HepG2 (cell line): ENCODE measurements at places on chromosomes 16 and 17. TPM values are rescaled to one million over a fixed set of nuclear protein-coding genes. Genes with fewer than 3 reads are reported as not detected.

GRCh38 chr17:36689089-36689667 lies 87.8 kb downstream of the MRM1 start:
- no peak overlapping the region for H3K4me3 ChIP-seq
- DNase-seq = no peak
- H3K4me1 ChIP-seq = no peaks in the 10 kb centered on the region
- peaks cover 46% of the 10 kb centered on the region; the same call in 2 of the 3 replicates for H3K27me3 ChIP-seq

The ZFP3 gene
- not detected in 2 replicates for total RNA-seq

GRCh38 chr17:62578757-62579487 lies 48.5 kb upstream of the MRC2 start:
- H3K27me3 ChIP-seq = no peaks in the 10 kb centered on the region
- H3K4me1 ChIP-seq = no peaks in the 10 kb centered on the region
- H3K27ac ChIP-seq = no peak overlapping the region
- no peak overlapping the region for H3K4me3 ChIP-seq
- DNase-seq = no peak

The IL34 gene
- 1.2 and 1.4 TPM in 2 replicates for total RNA-seq
